ENCODE measurements at places on chromosomes 2 and 18.

- no peaks in the 10 kb centered on the region for H3K27me3 ChIP-seq
- DNase-seq: peak; percentile 46
- no peak overlapping the region for H3K4me3 ChIP-seq
- H3K4me1 ChIP-seq: peaks cover 1% of the 10 kb centered on the region
- no peaks in the 10 kb centered on the region for H3K36me3 ChIP-seq
- H3K27ac ChIP-seq: peak overlapping the region; percentile 88
Measured at GRCh38 chr2:108587621-108588020, 53.4 kb downstream of the LIMS1 start.

DNA sequence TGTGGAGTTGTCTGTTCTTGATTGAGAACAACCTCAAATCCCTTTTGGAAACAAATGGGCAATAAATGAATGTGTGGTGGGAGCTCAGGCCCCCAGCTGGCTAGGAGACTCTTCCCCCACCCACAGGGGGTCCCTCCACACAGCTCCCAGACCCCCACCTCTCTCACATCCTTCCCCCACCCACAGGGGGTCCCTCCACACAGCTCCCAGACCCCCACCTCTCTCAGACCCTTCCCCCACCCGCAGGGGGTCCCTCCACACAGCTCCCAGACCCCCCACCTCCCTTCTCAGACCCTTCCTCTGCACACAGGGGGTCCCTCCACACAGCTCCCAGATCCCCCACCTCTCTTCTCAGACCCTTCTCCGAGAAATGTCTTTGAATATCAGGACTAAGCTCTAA, 79.0 kb upstream of the CTDP1 start:
- no peak for DNase-seq
- H3K4me3 ChIP-seq: no peak overlapping the region
- H3K4me1 ChIP-seq: no peaks in the 10 kb centered on the region
- no peak overlapping the region for H3K27ac ChIP-seq

GRCh38 chr2:28325567-28326468, 66.8 kb upstream of the FOSL2 start:
- H3K36me3 ChIP-seq: no peaks in the 10 kb centered on the region
- H3K4me1 ChIP-seq: peaks cover 5% of the 10 kb centered on the region
- no peak for DNase-seq
- H3K4me3 ChIP-seq: no peak overlapping the region

DNA sequence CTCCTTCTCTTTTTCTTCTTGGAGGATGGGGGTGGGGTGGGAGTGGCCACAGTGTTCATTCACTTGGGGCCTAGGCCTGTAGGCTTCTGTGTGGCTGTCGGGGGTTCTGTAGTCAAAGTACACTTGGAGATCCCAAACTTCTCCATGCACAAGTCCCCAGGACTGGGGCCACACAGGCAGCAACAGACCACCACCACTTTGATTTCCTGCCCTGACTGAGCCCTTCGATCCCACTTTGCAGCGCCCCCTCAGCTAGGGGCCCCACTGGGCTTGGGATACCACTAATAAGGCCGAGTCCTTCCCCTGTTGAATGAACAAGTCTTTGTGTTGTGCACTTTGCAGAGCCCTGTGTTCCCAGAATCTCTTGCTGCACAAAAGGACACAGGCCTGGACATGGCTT, 5.5 kb upstream of the TEX51 start:
- H3K27ac ChIP-seq: no peak overlapping the region
- no peaks in the 10 kb centered on the region for H3K4me1 ChIP-seq
- peak; percentile 3 for DNase-seq
- no peak overlapping the region for H3K4me3 ChIP-seq
- no peaks in the 10 kb centered on the region for H3K27me3 ChIP-seq

- H3K27ac ChIP-seq: no peak overlapping the region
- no peaks in the 10 kb centered on the region for H3K27me3 ChIP-seq
- DNase-seq: no peak
- H3K4me3 ChIP-seq: no peak overlapping the region
Measured at GRCh38 chr2:18961991-18962421, 372.6 kb upstream of the NT5C1B start.

- no peak for DNase-seq
- no peaks in the 10 kb centered on the region for H3K4me1 ChIP-seq
- no peak overlapping the region for H3K27ac ChIP-seq
- no peak overlapping the region for H3K4me3 ChIP-seq
- no peaks in the 10 kb centered on the region for H3K36me3 ChIP-seq
- H3K27me3 ChIP-seq: no peaks in the 10 kb centered on the region
Measured at GRCh38 chr18:62152844-62153243, 34.0 kb downstream of the PIGN start.

GRCh38 chr2:84958135-84959059, 12.6 kb upstream of the KCMF1 start:
- H3K36me3 ChIP-seq: no peaks in the 10 kb centered on the region
- DNase-seq: no peak
- H3K4me3 ChIP-seq: no peak overlapping the region

- H3K36me3 ChIP-seq: no peaks in the 10 kb centered on the region
- no peak overlapping the region for H3K4me3 ChIP-seq
- no peak for DNase-seq
- H3K4me1 ChIP-seq: no peaks in the 10 kb centered on the region
Measured at GRCh38 chr2:58896638-58897037, 655.5 kb upstream of the FANCL start.

DNA sequence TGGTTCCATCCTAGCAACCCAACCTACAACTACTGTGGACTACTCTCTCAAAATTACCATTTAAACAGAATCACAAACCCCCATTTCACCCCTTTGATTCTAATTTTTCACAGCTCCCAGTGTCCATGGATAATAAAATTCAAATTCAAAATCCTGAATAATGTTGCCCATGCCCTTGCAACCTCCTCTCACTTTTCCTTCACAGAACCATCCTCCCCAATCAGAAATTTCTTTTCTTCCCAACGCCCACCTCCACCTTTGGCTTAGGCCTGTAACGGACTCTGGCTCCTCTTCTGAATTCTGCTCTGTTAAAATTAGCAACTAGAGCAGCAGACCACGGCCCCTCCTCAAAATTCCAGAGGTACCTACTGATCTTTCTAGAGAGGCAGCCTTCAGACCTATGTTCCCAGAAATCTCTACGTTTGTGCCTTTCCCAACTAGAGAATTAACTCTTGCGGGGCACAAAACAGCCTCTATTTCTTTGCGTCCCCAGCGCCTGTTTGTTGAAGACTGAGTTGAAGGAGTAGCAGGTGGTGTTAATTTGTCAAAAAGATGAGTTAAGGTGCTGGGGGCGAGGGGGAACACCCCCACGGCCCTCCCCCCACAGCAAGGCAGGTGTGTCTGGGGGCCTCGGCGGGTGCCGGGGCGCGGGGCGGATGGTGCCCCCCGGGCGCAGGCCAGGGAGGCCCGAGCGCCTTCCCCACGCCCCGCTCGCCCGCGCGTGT, 428 bp upstream of the MAP3K20 start:
- H3K36me3 ChIP-seq: no peaks in the 10 kb centered on the region
- peak overlapping the region; percentile 99 for H3K27ac ChIP-seq
- DNase-seq: no peak

DNA sequence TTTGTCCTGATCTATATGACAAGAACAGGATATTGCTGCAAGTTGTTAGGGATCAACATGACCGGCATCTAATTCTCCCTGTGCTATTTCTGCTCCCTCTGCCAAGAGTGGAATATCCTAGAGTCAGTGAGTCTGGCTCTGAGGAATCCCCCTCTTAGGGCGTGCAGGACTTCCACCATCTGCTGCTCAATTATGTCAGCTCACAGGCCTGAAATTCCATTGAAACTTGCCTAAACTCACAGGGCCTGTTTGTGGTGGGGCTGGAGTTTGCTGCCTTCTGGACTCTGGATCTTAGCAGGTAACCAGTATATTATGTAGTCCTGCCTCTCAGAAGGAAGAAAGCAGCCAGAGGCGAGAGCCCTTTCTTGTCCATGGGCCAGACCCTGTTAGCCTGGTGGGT, 323.0 kb downstream of the TSN start:
- no peaks in the 10 kb centered on the region for H3K36me3 ChIP-seq
- H3K27me3 ChIP-seq: no peaks in the 10 kb centered on the region
- no peaks in the 10 kb centered on the region for H3K4me1 ChIP-seq
- H3K27ac ChIP-seq: no peak overlapping the region

DNA sequence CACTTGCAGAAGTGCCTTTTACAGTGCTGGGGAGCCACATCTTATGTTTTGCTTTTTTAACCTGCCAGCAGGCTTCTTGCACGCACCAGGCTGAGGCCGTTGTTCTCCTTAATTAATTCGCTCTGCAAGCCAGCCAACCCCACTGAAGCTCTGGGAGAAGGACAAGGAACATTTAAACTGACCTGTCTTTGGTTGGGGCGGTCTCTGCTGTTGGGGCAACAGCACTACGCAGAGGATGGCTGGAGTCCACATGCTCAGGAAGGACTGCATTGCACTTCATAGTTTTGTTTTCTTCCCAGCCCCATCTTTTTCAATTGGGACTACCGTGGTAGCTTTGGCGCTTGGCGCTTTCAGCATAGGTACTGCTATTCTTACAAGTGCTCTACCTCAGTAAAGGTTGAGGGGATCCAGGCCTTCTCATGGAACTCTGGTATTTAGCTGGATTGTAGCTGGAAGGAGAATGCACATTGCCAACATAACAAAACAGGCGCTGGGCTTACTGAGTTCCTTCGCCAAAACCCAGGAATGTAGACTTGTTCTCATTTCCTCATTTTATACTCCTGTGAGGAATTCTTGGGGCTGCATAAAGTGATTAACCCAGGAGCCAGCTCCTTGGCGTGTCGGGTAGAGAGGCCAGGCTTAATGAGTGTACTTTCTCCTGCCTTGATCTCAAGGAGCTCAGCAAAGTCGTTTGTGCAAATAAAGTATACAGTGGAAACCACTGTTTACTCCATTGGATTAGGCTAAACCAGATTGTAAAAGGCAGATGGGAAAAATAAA, 146.2 kb downstream of the PRKCE start:
- H3K4me1 ChIP-seq: peaks cover 9% of the 10 kb centered on the region
- H3K27ac ChIP-seq: no peak overlapping the region
- H3K4me3 ChIP-seq: no peak overlapping the region
- no peaks in the 10 kb centered on the region for H3K36me3 ChIP-seq

DNA sequence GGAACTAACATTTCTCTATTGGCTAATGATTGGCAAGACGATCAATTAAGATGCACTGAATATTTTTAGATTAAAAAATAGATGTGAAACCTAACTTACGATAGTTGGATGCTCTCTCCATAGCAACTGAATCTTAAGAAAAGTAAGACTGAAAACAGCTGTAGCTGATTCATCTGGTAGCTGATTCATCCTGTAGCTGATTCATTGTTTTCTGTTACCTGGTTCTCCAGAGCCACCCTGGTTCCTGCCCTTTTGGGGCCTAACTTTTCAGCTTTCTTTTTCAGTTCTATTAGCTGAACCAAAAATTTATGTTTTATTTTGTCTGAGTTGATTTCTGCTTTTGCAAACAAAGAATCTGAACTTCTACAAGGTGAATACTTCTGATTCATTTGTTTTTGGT, 22.7 kb upstream of the SPR start:
- no peak for DNase-seq
- H3K4me3 ChIP-seq: no peak overlapping the region
- peaks cover 3% of the 10 kb centered on the region for H3K4me1 ChIP-seq
- no peaks in the 10 kb centered on the region for H3K27me3 ChIP-seq

DNA sequence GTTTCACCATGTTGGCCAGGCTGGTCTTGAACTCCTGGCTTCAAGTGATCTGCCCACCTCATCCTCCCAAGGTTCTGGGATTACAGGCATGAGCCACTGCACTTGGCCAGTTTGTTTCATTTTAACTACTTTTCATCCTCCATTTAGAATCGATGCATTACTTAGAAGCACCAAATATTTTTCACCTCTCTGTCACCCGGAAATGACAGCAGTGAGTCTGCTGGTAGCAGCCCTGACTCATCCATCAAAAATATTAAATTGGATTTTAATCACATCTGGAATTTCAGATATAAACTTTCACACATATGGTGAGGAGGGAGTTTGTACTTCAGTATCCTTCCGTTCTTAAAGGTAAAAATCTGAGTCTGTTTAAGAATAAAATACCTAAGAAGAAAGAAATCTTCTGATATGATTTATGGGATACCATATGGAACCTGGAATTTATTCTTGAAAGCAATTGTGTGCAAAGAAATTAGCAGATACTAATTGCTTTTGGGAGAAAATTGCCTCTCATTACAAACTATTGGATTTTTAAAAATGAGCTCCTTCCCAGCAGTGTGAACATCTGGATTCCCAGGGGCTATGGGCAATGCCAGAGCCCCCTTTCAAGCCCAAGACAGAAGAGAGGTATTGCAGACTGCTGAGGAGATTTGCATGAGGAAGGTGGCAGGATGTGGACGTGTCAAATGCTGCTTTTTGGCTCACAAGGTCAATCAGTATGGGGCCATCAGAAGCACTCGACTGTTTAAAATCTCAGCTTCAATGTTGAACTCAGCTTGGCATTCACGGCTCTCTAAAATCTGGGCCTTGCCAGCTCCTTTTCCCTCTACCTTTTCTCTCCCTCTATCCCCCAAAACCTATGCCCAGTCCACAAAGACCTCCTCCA, 279.5 kb upstream of the SIX2 start:
- no peak overlapping the region for H3K27ac ChIP-seq
- no peak overlapping the region for H3K4me3 ChIP-seq
- H3K4me1 ChIP-seq: no peaks in the 10 kb centered on the region

- DNase-seq: no peak
- no peaks in the 10 kb centered on the region for H3K4me1 ChIP-seq
- no peak overlapping the region for H3K4me3 ChIP-seq
- H3K27me3 ChIP-seq: no peaks in the 10 kb centered on the region
- no peaks in the 10 kb centered on the region for H3K36me3 ChIP-seq
Measured at GRCh38 chr2:196957442-196957841, 30.9 kb upstream of the PGAP1 start.

- H3K4me1 ChIP-seq: no peaks in the 10 kb centered on the region
- H3K36me3 ChIP-seq: no peaks in the 10 kb centered on the region
- H3K27ac ChIP-seq: peak overlapping the region; percentile 96
- H3K4me3 ChIP-seq: peak overlapping the region; percentile 89
Measured at GRCh38 chr2:39435741-39436591, 1.1 kb downstream of the MAP4K3 start.

GRCh38 chr2:43131890-43132682, 94.3 kb downstream of the ZFP36L2 start:
- H3K4me1 ChIP-seq: no peaks in the 10 kb centered on the region
- H3K4me3 ChIP-seq: no peak overlapping the region
- no peak overlapping the region for H3K27ac ChIP-seq
- DNase-seq: no peak
- H3K27me3 ChIP-seq: no peaks in the 10 kb centered on the region

GRCh38 chr2:58137856-58138255, 91.2 kb downstream of the VRK2 start:
- no peak overlapping the region for H3K27ac ChIP-seq
- DNase-seq: no peak
- H3K27me3 ChIP-seq: no peaks in the 10 kb centered on the region
- H3K4me1 ChIP-seq: no peaks in the 10 kb centered on the region
- no peak overlapping the region for H3K4me3 ChIP-seq

GRCh38 chr18:48728204-48728833, 189.5 kb downstream of the CTIF start:
- no peak overlapping the region for H3K4me3 ChIP-seq
- H3K4me1 ChIP-seq: no peaks in the 10 kb centered on the region
- no peaks in the 10 kb centered on the region for H3K36me3 ChIP-seq
- H3K27me3 ChIP-seq: no peaks in the 10 kb centered on the region
- peak overlapping the region; percentile 75 for H3K27ac ChIP-seq
- DNase-seq: peak; percentile 62

Measured in uterus (tissue), 4 donors.